ENCODE measurements at places on chromosomes 3 and 15.

DNA sequence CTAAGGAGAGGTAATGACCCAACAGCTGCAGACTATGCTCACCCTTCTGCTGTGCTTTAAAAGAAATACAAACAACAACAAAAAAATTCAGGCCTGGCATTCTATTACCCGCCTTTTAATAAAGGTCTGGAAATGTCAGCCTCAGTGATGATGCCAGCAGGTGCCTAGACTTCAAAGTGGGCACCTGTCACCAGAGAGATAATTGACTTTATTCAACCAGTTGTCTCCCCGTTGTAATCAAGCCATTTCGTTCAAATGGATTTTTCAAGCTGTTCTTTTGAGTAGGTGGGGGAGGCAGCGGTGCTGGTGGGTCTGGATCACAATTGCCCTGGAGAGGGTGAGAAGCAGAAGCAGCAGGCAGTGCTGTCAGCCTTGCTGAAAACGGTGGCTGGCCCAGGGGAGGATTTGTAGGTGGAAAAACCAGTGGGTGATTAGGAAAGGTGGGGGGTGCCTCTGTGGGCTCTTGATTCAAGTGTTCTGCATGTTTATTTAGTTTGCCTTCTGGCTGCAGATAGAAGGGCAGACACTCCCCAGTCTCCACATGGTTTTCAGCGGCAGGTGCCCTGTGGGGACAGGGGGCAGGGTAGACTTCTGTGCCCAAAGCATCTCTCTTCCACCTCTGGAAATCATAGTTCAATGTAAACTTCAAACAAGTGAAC lies 300.2 kb upstream of the SLCO3A1 start:
- peak; percentile 97 for DNase-seq

- no peak for DNase-seq
These were observed 14.4 kb downstream of the EFCC1 start for GRCh38 chr3:129015388-129016105.

DNA sequence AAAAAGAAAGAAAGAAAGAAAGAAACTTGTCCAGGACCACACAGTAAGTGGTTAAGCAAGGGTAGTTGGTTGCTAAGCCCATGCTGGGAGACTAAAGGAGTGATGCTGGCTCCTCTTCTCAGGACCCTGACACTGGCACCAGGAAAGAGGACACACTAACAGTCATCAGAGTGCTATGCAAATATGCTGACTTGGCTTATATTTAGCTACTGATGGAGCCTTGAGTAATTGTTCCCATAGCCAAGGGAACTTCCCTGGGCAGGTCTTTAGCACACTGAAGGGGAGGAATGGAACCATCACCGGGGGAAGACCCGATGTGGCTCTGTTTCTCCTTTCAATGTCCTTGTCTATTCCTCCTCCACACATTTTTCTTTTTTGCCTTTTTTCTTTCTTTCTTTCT lies 6.2 kb downstream of the TMEM40 start:
- DNase-seq, result no peak

- DNase-seq, result no peak
These were observed 38.9 kb downstream of the TFG start for GRCh38 chr3:100748220-100748619.

DNA sequence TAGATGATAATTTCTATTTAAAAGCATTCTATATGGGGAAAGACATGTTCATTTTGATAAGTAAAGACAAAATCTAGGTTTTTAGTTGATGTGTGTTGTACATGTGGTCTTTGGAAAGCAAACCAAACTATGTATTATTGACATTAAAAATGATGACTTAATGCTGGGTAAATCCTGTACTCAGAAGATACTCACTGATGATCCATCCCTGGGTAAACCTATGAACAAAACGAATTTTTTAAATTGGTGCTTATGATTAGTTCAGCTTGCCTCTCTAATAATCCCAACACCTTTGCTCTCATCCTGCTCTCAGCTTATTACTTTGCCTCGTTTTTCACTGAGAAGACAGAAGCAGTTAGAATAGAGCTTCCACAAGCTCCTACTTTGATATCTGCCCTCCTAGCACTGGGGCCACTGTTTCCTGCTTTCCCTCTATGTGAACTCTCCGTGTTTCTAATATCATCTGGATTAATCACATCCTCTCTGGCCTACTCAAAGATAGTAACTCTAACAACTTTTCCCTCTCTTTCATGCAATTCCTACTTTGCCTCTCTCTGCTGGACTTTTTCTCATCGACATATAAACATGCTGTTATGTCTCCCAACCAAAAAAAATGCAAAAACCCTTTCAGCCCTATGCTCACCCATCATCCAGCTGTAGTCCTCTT lies 29.3 kb downstream of the RARRES1 start:
- DNase-seq, result no peak

- DNase-seq, result no peak
These were observed 34.9 kb downstream of the PRKCI start for GRCh38 chr3:170257145-170257544.

All from NCI-H1105 treated with DMSO at 0.1 percent for 48 hours (cell line).